ENCODE measurements at places on chromosomes 1 and 21. TPM values are rescaled to one million over a fixed set of nuclear protein-coding genes. Genes with fewer than 3 reads are reported as not detected.

The MATN1 gene
- 0.34 TPM for total RNA-seq

The SPRR2G gene
- not detected for total RNA-seq

- no peak for DNase-seq
Observed at GRCh38 chr21:14452727-14453241, 69.8 kb upstream of the HSPA13 start.

GRCh38 chr1:86938450-86938849 lies 24.0 kb downstream of the HS2ST1 start:
- DNase-seq = no peak

DNA sequence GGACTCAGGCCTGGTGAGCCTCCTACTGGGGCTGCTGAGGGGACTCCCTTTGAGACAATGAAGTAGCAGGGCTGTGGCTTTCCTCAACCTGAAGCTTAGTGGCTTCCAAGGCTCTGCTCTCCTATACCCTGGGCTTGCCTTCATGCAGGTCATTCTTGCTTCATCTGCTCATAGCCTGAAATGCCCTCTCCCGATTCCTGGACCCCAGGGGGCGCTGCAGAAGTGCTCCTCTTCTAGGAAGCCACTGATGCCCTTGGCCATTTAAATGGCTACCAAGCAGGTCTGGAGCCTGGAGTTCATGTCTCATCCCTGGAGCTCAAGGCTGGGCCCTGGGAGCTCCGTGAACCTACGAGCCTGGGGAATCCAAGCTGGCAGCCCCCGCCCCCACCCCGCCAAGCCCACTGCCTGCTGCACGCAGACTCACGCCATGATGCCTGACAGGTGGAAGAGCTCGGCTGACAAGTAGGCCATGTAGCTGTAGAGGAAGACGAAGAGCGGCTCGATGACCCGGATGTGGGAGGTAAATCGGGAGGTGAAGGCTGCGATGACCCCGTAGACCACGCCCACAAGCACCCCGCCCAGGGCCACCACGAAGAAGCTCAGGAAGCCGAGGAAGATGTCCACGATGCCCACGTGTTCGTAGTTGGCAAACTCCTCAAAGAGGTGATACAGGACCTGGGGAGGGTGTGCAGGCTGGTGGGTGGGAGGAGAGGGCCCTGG lies 45.7 kb downstream of the SLC9A1 start:
- DNase-seq = peak; percentile 61

DNA sequence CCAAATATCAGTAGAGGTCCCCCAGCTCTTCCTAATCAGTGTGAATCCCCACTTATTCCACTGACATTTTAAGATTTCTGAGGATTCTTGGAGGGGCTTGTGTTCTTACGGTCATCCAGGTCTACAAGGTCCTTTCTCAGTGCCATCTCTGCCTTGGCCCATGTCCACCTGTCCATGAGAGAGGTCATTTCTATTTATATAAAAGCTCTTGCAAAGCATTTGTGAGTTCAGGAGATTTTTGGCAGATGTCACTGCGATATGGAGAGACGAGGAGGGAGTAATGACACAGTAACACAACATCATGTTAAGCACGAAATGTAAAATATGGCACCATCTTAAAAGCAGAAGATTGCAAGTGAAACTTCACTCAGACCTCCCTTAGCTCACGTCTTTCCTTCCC lies 144.6 kb upstream of the NFIA start:
- no peak for DNase-seq

All from activated CD4-positive, alpha-beta memory T cell treated with anti-CD3 and anti-CD28 coated beads for 36 hours (primary cell).